ENCODE measurements at places on chromosomes 16 and 17.

- no peak for DNase-seq
These were observed 61.2 kb upstream of the CCL1 start for GRCh38 chr17:34423978-34424813.

- DNase-seq: no peak
These were observed 412 bp upstream of the ADGRG3 start for GRCh38 chr16:57667526-57668262.

DNA sequence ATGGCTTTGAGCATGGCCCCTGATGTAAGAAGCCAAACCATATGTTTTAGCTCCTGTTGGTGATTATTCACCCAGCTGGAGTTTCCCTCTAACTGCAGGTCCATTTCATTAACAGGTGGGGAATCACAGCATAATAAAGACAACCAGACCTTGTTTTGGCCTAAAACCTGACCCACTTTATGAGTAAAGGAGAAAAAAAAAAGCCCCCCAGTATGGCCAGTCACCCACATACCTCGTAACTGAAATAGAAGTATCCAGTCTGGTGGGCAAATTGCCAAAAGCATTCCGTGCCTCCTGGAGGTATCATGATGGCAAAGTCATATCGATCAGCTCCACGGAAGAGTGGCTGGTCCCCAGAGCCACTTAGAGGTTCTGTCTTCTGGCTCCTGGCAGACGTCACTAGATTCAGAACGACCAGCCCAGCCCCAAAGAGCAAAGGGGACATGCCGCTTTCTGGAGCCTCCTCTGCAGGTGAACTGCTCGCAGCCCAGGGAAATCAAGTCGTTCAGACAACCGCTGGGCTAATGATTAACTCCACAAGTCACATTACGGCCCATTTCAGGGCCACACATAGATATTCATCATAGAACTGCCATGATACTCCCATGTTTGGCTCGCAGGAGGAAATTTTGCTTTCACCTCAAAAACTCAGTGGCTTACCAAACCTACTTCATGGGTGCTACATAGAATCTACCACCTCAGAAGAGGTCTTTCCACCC is at the start of gene TMED6:
Gene TMED6, minus strand, starts transcription at position 478 of the 719 bp plus-strand sequence. Its CDS starts 33 bp downstream, at position 445.
- no peak for DNase-seq

- no peak for DNase-seq
These were observed 843.7 kb downstream of the CDH11 start for GRCh38 chr16:64278196-64278595.

GRCh38 chr17:45288825-45289224 is 26.9 kb upstream of the SPATA32 start:
- DNase-seq: peak; percentile 16

DNA sequence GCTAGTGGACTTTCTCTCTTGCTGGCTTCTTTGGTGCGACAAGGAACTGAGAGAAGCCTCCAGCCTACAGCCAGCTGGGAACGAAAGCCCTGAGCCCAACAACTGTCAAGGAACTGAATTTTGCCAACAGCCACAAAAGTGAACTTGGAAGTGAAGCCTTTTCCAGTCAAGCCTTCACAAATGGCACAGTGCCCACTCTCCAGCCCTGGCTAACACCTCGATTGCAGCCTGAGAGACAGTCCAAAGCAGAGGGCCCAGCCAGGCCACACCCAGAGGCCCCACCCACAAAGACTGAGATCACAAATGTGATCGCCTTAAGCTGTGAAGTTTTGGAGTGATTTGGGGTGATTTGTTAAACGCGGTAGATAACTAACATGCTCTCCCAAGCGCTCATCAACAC is 244.6 kb upstream of the SDK2 start:
- no peak for DNase-seq

GRCh38 chr16:79632289-79632688 is 31.8 kb upstream of the MAF start:
- no peak for DNase-seq

DNA sequence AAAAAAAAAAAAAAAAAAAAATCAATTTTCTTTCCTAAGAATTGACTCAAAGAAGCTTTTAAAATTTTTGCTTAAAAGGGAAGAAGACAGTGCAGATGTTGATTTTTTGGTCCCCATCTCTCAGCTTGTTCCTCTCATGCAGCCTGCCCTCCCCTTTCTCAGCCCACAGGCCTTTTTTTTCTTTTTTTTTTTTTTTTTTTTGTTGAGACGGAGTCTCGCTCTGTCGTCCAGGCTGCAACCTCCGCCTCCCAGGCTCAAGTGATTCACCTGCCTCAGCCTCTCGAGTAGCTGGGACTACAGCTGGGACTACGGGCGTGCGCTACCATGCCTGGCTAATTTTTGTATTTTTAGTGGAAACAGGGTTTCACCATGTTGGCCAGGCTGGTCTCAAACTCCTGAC is 17.7 kb downstream of the YPEL2 start:
- no peak for DNase-seq

Data from cerebellar nuclear complex (tissue), 1 donor.